ENCODE measurements at places on chromosomes 1 and 21. TPM values are rescaled to one million over a fixed set of nuclear protein-coding genes. Genes with fewer than 3 reads are reported as not detected.
A peak's percentile ranks its signal among the peaks of the same experiment; 100 is the strongest.

The CYP4A22 gene
- not detected for polyA plus RNA-seq

The KCNK2 gene
- polyA plus RNA-seq, result 16.2 TPM

GRCh38 chr1:110341872-110342331, 2.7 kb downstream of the RBM15 start:
- no peak for DNase-seq

DNA sequence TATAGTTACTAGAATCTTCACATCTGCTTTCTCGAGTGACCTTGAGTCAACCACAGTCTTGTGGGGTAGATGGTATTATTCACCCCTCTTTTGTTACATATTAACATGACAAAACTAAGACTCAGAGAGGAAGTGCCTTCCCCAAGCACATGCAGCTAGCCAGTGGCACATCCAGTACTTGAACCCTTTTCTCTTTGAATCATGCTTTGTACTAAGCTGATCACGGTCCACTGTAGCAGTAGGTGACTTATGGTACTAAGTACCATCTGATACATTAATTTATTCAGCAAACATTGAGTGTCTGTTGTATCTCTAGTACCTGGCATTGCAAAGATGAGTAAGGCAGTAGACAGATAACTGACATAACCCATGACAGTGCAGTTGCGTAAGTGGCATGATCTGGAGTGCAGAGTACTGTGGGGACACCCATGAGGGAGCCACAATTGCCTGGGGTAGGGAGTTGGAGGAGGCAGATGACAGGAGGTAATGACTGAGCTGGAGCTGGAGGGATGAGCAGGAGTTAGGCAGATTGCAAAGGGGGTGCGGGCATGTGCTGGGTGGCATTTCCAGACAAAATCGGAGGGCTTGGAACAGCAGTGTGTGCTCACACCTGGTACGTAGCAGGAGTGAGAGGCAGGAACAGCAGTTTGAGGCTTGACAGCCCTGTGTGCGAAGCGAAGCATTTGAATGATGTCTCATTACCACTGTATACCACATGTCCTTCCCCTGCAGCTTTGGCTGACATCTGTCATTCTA, 29.8 kb downstream of the UCK2 start:
- no peak for DNase-seq

- peak; percentile 60 for DNase-seq
These were observed 25.0 kb upstream of the TSPAN2 start for GRCh38 chr1:115114308-115114707.

Data from SK-N-SH (cell line).